Progenitor cell of endocrine pancreas (in vitro differentiated cells): ENCODE measurements at places on chromosomes 5 and 9.

DNA sequence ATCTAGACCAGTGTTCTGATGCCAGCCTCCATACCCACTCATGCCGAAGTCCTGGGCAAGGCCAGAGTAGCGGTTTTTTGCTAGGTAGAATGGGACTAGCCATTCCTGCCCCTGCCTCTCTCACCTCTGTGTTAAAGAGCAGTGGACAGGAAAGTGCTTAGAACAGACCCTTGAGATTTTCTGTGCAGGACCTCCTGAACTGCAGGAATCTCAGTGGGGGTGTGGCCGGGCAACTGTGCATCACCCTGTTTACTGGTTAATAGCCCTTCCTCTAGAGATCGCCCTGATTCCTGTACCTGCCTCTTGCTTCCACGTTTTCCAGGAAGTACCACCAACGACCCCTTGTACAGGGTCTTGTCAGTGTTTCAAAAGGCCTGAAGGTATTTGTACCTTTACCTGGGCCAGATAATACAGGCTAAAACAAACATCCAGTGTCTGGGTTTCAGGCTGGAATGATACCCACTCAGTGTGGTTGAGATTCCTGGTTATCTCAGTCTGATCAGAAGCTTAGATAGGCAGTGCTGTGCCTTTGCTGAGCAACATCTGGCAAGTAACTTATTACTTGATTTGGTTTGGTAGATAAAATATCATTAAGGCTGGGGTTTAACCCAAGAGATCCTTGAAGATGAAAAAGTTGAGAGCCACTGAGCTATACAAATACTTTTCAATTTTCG lies 65.9 kb downstream of the RGS3 start:
- no peak for DNase-seq

- DNase-seq: no peak
Measured at GRCh38 chr5:108661590-108662219, 86.0 kb upstream of the FER start.

- DNase-seq: no peak
Measured at GRCh38 chr5:121805911-121806310, 45.8 kb upstream of the FTMT start.

DNA sequence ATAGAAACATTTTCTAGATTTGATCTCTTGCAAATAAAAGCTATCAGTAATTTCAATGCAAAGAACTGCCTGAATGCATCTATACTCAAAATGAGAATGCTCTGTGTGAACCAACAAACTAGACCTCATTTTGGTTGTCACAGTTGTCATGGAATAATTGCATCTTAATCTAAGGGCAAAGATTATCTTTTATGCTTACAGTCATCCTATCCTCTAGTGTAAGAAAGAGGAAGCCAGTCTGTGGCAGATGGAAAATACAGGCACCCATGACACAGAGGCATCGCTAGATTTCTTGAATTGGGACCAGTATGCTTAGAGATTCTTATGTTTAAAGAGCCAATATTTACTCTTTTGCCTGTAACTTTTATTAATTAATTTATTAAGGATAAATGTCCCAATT lies 95.0 kb downstream of the MACIR start:
- no peak for DNase-seq

DNA sequence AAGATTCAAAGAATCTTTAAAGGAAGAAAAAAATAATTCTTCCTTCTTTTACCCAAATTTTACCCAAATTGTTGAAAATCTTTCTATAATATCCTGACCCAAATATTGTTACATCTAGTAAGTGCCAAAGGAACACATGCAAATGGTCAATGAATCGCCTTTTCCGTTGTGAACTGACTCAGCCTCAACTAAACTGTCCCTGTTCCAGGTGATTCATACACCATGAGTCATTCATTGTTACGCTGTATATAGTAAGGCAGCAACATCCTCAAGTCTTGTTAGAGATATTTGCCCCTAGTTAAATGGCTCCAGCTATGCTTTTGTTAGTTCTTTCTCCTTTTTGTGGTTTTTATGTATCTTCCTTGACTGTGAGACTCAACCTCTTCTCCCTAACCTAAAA lies 9.7 kb downstream of the PTGER4 start:
- no peak for DNase-seq

DNA sequence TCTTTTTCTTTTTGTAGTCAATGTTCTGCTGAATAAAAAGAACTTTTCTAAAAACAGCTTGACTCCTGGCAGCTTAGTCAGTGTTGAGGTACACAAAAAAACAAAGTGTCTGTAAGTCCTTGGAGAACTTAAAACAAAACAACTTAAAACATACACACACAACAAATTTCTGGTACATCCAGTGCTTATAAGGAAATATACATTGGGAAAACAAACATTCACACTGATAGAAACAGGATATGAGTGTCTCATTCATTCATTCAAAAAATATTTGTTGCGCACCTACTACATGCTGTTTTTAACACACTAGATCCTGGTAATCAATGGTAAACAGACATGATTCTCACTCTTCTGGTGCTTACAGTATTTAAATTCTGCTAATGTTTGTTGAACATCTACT lies 27.4 kb upstream of the MEGF9 start:
- DNase-seq: no peak

DNA sequence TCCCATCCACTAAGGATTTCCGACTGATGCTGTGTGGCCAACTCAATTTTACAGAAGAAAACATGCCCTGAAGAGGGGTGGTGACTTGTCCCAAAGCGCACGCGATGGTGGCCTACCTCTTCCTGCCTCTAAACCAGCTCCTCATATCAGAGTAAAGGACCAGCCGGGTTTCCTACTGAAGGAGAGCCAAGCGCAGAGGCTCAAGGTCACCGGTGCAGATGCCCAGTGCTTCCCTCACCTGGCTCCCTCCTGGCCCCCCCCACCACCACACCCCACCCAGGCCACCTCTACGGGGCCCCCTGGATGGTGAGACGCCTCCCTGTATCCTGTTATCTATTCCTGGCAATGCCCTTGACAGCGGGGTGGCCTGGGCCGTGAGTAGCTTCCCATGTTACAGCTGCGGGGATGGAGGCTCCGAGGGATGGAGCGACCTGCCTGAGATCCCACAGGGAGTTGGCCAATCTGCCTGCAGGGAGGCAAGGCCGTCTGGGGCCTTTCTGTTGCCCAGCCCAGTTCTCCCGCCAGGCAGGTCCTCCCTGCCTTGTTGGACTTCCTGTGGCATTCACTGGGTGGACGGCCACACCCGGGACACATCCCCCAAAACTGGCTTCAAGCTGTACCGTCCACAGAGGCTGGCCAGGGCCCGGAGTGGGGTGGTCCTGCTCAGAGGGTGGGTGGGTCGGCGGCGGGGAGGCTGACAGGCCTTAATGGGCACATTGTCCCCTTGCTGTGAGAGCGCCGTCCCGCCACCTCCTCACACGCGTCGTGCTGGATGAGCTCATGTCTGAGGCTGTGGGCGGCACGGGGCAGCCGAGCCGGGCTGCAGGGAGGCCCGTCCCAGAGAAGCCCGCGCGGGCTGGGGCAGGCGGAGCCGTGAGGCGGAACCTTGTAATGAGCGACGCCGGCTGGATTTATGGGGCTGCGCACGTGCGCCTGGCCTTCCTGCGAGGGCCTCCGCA lies 72.5 kb downstream of the MACROH2A1 start:
- DNase-seq: no peak

GRCh38 chr9:89079391-89079790 lies 88.1 kb downstream of the S1PR3 start:
- DNase-seq: no peak

DNA sequence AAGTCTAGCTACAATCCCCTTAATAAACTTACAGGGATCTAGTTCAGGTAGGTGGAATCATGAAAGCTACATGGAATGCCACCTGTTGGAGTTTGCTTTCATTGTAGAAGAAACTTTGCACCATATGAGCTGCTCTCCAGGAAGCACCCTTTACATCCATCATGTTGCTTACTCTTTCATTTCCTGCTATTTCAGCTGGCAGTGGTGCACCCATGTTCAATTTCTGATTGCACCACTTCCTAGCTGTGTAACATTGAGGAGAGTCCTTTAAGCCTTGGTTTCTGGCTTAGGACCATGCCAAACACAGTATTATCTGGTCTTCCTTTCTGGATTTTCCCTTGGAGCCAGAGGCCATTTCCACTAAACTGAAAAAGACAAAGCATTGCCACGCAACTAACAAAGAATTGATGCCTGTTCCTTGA lies 123.3 kb upstream of the SLC12A2 start:
- DNase-seq: no peak
